ENCODE measurements at places on chromosomes 2 and 18.

DNA sequence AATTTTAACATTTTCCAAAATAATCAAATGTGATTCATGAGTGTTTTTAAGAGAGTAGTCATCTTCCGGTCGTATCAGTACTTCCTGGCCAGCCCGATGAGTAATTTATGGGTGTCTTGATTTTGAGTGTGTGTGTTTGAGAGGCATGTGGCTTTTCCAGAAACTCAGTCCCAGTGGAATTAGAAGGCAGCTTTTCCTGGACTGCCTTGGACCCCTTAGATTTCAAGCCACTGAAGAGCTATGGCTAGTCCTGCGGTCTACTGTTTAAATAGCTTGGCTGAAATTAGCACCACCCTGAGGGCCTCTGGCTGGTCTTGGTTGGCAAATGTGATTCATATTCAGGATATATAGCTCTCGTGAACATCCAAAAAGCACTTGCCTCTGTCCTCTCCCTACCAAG is 59.4 kb downstream of the HK2 start:
- no peak for DNase-seq

DNA sequence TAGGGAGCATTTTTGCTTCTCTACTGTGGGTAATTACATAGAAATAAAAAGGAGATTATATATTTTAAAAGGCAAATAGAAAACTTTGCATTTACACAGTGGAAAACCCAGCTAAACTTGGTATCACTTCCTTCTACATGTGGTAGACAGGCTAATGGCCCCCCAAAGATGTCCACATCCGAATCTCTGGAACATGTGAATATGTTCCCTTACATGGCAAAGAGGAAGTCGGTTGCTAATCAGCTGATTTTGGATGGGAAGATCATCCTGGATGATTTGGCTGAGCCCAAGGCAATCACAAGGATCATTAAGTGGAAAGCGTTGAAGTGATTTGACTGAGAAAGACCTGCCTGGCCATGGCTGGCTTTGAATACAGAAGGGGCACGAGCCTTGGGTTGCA is 26.2 kb downstream of the CREG2 start:
- no peak for DNase-seq

GRCh38 chr2:70772486-70773155 is 4.6 kb upstream of the ADD2 start:
- no peak for DNase-seq

GRCh38 chr2:19812166-19812565 is 89.6 kb downstream of the TTC32 start:
- no peak for DNase-seq

DNA sequence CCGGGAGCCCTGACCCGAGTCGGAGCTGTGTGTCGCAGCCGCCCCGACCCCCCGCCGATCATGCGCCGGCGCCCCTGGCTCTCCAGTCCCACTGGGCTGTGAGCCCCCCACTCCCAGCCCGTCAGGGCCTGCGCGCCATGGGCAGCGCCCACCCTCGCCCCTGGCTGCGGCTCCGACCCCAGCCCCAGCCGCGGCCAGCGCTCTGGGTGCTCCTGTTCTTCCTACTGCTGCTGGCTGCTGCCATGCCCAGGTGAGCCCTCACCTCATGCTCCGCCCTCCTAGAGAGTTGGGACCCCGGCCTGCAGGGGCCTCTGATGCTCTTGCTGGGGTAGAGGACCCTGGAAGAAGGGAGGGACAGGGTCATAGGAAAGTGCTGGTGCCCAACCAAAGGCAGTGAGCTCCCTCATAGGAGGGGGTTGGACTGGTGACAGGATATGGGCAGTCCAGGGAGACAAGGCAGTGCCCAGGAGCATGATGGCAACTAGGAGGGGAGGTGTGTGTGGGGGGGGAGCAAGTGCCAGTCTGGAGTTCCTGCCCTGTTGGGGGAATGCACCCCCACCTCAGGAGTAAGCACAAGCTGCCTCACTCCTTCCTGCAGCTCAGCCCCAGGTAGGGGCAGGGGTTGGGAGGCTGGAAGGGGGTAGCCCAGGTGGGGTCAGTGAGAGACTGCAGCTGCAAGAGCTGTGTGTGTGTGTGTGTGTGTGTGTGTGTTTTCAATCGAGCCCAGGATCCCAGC is 375 bp downstream of the WNT10A start:
- no peak for DNase-seq

- DNase-seq, result no peak
Measured at GRCh38 chr2:31302940-31303563, 69.1 kb downstream of the EHD3 start.

GRCh38 chr2:135997380-135997779 is 12.0 kb upstream of the DARS1 start:
- no peak for DNase-seq

DNA sequence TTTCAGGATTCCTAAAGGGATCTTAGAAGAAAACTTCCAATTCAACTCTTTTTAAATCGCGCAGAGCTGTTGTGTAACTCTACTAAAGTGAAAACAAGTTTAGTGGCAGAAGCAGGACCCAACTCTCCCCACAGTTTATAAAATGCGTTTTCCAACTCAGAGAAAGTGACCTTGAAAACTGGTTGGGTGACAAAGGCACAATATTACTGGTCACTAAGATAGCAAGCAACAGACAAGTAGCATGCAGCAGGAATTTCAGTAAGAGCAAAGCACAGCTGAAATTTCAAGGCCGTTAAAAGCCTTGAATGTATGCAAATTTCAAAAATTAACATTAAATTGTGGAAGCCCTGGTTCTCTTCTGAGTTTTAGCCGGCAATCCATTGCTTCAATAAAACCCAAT is 66.9 kb downstream of the STK39 start:
- DNase-seq, result no peak

- DNase-seq, result no peak
Measured at GRCh38 chr2:203894262-203894661, 26.7 kb downstream of the CTLA4 start.

GRCh38 chr18:45713239-45713638 is 10.7 kb upstream of the SLC14A1 start:
- DNase-seq, result no peak

DNA sequence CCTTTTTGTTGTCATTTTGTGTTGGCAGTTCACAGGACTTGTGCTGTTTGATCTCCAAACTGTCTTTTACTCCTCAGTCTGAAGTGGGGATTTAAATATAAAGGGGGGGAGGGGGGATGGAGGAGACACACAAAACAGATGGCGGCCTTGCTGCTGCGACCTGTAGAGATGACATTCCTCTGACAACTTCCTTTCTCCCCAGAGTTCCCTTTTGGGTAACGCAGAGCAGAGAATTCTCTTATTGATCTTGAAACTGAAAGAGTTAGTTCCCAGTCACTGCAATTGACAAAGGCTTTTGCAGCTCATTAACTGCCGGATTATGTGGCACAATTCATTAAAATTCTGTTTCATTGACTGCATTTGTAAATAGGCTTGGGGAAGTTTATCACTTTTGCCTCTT is 279.3 kb downstream of the TSN start:
- no peak for DNase-seq

DNA sequence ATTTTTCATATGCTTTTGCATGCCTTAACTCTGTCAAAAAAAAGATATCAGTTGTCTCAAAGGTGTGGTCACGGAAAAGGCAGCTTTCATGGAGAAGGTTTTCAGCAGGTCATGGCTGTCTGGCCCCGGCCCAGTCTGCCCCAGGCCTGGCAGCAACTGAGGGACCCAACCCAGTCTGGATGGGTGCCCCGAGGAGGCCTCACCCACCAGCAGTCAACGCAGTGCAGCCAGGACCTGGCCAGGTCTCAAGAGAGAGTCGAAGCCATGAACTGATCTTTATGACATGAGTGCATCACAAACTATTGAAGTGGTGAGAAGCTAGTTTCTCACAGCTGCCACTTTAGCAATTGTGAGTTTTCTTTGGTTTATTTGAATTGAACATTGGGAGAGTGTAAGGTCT is 7.9 kb downstream of the TUBB6 start:
- no peak for DNase-seq

GRCh38 chr2:54615832-54616534 is 107.5 kb upstream of the EML6 start:
- no peak for DNase-seq

- no peak for DNase-seq
Measured at GRCh38 chr2:170467568-170468422, 247.3 kb upstream of the SP5 start.

DNA sequence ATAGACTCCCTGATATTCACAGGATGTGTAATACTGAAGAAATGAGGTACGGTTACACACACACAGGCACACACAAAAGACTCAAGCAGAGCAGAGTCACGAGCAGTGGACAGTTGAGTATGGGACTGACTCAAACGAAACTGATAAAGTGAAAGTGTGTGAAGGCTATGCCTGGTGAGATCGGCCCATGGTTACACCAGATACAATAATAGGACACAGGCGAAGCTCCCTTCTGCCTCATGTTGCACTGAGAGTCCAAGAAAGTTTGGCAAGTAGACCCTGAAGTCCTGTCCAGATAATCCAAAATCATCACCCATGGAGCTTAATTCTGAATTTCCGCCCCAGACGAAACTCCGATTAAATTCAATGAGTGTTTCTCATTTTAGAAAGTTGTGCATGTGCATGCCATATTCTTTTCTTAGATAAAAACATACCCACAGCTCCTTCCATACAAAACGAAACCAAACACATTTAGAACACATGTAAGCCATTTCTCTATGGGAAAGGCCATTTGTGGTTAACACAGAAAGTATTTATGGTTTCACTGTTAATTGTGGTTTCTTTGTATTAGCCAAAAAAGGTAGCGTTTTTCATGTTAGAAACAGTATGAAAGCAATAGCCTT is 567.6 kb downstream of the PLCL1 start:
- DNase-seq, result no peak

DNA sequence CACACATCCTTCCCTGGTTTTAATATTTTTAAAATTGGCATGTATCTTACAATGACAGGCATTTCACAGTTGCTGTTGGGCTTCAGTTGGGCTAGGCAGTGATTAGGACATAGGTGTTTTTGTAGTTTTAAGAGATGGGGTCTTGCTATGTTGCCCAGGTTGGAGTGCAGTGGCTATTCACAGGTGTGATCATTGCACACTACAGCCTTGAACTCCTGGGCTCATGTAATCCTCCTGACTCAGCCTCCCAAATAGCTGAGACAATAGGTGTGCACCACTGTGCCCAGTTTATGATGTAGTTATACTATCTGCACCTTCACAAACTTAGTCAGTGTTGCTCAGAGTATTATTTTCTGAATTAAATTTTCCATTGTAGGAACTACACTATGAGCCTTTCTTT is 43.3 kb downstream of the PCARE start:
- DNase-seq, result no peak

GRCh38 chr18:7982216-7982615 is 415.1 kb downstream of the PTPRM start:
- no peak for DNase-seq

GRCh38 chr2:181523756-181524155 is 66.6 kb downstream of the ITGA4 start:
- DNase-seq, result no peak

- DNase-seq, result no peak
Measured at GRCh38 chr2:226578879-226579278, 220.7 kb downstream of the IRS1 start.

DNA sequence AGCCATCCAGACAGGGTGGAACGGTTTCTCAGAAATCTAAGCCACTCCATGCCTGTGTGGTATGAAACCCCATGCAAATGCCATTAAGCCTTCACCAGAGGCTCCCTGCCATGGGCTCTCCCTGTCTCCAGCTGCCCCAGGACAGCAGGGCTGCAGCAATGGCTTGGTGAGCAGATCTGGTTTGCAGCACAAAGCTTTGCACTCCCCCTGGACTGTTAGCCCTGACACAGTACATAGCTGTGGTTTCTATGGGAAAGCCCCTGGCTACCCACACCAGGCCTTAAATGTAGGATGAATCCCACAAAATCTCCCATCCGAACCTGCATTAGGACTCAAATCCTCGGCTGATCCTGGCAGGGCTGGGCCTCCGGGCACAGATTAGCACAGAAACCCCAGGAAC is 291.6 kb downstream of the TNS1 start:
- no peak for DNase-seq

GRCh38 chr2:195805283-195805976 is 148.4 kb downstream of the SLC39A10 start:
- DNase-seq, result no peak

GRCh38 chr18:58766946-58767345 is 95.7 kb downstream of the MALT1 start:
- no peak for DNase-seq

DNA sequence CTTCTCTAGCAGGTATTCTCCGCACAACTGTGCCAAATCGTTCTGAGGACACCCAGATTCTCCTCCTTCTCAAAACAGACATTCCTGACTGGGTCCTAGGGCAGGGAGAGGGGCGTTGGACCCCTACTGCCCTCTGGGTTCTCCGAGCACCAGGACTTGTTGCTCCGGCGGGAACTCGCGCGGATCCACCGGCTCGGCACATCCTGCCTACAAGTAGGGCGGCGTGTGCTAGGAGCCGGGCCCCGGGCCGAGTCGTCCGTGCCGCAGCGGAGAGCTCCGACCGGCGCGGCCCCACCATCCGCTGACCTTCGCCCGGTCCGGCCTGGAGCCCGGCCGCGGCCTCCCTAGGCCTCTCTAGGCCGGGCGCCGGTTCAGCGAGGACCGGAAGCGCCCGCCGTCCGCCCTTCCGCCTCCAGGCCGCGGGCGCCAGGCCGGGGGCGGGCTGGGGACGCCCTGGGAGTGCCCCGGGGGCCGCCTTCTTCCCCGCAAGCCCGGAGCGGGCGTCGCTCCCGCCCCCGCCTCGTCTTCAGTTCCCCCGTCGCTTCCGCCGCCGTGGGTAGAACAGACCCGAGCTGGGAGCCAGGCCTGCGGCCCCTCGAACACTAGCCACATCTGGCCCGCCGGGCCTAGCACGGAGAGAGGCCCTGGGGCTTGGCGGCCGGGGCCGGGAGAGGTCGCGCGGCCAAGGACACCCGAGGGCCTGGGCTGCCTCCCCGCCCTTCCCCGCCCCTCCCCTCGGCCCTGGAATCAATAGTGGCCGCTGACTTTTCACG is 7.6 kb upstream of the ONECUT2 start:
- DNase-seq, result no peak

- no peak for DNase-seq
Measured at GRCh38 chr2:205848601-205849000, 166.3 kb downstream of the NRP2 start.

GRCh38 chr2:204170411-204170810 is 233.8 kb downstream of the ICOS start:
- no peak for DNase-seq

GRCh38 chr18:47932190-47932589 is 1.7 kb upstream of the SMAD2 start:
- no peak for DNase-seq

- no peak for DNase-seq
Measured at GRCh38 chr2:15092691-15093090, 460.2 kb downstream of the LRATD1 start.

- DNase-seq, result no peak
Measured at GRCh38 chr2:150944315-150944714, 317.3 kb downstream of the RBM43 start.

DNA sequence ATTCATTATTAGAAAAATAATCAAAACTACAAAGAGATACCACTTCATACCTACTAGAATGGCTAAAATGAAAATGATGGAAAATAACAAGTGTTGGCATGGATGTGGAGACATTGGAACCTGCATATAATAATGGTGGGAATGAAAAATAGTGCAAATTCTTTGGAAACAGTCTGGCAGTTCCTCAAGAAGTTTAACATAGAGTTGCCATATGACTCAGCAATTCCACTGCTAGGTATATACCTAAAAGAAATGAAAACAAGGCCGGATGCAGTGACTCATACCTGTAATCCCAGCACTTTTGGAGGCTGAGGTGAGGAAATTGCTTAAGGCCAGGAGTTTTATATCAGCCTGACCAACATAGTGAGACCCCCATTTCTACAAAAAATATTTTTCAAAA is 41.6 kb upstream of the ACYP2 start:
- DNase-seq, result no peak

Data from smooth muscle cell of the brain vasculature (primary cell).